ENCODE measurements at places on chromosomes 1 and 21.

- no peak for DNase-seq
Measured at GRCh38 chr21:39707316-39707715, 37.7 kb upstream of the IGSF5 start.

GRCh38 chr1:30586671-30587070 lies 136.7 kb downstream of the MATN1 start:
- no peak for DNase-seq

DNA sequence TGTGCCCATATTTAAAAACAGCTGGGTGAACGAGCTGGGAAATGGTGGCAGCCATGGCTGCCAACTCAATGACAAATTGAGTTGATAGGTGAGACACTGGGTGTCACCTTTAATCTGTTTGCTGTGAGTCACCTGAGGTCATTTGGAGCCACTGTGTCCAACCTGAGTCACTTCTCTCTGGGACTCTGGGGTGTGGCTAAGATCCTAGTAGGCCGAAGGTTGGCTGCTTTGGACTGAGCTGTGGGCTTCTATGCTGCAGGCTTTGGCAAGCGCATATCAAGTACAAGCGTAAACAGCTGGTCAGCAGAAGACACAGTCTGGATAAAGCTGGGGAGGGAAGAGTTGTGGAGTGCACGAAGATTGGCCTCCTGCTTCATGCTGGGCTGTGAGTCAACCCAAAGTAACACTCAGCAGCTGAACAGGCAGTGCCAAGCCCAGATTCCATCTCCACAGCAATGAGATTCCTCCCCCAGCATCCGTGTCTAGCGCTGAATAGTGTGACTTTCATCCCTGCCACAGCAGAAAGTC lies 24.0 kb downstream of the TEX35 start:
- no peak for DNase-seq

DNA sequence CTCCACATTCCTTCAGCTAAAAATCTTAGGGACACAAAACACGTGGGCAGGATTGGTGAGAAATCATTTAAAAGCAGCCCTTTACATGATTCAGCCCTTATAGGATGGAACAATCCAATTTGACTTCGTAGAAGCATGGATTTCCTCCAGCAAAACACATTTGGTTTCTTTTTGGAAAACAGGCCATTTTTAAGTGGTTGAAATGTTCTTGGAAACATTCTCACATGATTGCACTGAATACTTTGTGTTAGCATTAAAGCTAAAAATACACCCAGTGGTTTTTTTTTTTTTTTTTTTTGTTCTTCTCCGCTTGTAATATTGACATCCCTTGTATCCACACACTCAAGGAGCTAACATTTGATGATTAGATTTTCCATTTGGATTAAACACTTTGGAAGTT lies 42.1 kb upstream of the ABCG1 start:
- DNase-seq, result no peak

DNA sequence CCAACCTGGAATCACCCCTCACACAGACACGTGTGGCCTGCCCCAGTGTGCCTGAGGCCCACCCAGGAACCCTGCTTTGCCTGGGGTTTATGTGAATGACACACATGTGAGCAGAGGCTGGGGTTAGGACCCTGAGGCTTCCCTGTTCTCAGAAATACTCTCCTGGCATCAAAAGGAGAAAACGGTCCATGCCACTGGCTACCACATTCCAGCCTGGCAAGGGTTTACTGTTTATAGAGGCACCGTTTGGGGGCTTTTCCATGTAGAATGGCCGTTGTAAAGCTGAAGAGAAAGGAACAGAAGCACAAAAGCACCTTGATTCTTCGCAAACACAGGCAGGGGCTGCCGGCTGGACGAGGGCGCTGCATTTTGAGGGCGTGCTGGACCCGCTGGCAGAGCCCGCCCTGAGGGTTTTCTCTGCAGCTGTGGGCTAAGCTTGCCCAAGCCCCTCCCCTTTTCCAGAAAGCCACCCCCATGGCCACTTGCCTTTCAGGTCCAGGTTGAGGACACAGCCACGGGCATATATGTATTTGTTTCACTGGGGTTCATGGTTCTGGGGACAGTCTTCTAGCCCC lies 13.0 kb downstream of the TFF3 start:
- DNase-seq, result peak; percentile 38

GRCh38 chr1:21293537-21294265 lies 3.4 kb upstream of the ECE1 start:
- no peak for DNase-seq

DNA sequence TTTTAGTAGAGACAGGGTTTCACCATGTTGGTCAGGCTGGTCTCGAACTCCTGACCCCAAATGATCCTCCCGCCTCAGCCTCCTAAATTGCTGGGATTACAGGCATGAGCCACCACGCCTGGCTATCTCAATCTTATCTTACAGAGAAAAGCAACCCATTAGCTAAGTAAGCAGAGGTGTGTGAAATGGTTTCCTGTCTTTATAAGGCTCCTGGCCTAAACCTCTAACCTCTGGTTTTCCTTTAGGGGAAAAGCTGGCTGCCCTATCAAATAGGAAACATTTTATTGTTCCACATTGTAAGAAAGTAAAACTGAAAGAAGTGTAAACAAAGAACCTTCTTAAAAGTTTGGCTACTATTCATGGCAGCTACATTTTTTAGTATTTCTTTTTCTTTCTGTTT lies 78.3 kb upstream of the MORC3 start:
- DNase-seq, result no peak

DNA sequence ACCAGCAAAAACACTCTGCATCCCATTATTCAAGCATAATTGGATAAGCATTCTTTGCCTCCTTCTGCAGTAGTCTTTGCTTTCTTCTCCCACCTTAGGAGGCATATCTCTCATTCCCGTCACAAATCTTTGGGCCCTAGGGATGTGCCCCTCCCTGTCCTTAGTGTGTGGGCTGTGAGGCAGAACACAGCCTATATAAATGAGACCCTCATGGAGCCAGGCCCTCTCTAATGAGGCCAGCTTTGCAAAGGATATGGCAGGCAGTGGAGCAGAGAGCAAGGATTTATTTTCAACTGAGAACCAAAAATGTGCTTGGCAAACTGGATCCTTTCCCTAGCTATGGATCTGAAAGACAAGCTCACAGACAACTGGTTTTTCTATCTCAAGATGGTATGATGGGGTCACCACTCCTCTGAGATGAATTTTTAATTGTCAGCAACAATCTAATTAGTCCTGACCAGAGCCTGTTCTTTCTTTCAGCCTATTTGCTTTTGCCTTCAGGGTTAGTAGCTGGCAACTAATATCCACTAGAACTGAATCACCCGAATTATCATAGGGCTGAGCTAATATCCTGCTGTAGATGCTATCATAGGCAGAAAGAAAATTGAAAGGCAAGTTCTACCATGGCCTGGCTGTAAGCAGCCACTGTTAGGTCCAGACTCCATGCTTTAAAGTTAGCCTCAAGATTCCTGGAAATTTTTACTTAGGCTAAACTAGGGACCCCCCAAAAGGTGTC lies 134.2 kb downstream of the SYT2 start:
- DNase-seq, result no peak

Measured in NCI-H526 (cell line).